Spleen (tissue), 13 donors: ENCODE measurements at places on chromosomes 7 and 10. TPM values are rescaled to one million over a fixed set of nuclear protein-coding genes. Genes with fewer than 3 reads are reported as not detected.

GRCh38 chr10:86376852-86377796, 10.5 kb upstream of the GRID1 start:
- peak; percentile 96 for DNase-seq

- peak; percentile 73 for DNase-seq
These were observed 9.7 kb upstream of the TTYH3 start for GRCh38 chr7:2621948-2622640.

- DNase-seq: peak; percentile 46
These were observed 1.0 kb upstream of the NOLC1 start for GRCh38 chr10:102150970-102151773.

DNA sequence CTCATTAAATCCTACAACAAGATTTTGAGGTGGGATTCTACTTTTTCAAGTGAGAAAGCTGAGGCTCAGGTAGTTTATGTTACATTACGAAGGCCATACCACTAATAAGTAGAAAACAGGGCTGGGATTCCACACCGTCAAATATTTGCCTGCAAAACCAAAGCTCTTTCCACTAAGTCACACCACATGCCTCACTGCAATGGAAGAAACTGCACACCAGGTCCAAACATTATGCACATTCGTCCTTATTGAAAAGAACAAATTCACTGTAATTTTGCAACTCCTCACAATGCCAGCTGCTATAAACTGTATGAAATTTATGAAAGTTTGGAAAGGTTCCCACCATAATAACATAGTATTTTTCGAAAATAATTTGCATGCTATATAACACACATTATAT, 66.5 kb downstream of the DGKB start:
- DNase-seq: no peak

DNA sequence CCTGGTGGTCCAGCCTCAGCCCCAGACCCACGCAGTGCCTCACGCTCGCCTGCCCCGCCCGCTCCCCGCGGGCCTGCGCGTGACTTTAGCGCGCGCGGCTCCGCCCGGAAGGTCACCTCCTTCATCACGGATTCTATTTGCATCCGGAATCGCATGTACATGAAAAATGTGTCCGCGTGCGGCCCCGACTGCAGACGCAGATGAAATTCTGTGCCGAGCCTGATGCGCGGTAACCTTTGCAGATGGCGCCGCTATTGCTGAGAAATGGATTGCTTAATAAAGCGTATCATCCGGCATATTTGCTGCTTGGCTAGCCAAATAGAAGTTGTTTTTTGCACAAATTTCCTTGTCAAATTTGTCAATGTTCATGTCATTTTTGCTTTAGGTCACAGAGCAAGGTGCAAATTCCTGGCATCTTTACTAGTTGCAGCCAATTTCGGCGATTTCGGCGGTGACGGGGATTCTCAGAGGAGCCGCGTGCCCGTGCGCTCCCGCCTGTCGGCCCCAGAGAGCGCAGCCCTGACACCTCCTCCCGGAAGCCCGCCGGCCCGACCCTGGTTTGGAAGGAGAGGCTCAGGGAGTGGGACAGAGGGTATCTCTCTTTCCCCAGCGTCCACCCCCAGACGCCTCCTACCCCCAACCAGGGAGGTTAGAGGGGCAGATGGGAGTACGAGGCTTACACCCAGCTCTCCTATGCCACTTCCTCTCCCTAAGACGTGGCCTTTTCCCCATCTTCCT, 85.9 kb upstream of the PAX2 start:
- DNase-seq: peak; percentile 64

GRCh38 chr7:121016966-121017365, 28.5 kb downstream of the CPED1 start:
- DNase-seq: no peak

DNA sequence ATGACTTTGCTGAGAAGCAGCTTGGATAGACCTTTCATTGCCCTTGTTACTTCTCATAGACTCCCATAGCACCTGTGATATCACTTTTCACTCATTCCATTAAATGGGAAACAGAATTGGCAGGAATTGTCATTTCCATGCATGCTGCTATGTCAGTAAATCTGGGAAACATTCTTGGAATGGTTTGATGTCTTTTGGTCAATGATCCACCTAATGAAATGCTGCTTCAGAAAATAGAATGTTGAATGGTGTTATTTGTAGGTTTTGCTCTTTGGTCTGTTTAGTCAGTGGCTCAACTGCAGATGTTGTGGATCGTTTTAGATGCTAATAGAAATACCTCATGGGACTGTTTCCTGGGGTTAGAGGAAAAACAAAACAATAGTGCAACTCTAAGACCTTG, 127.8 kb downstream of the PLPP4 start:
- DNase-seq: no peak

- no peak for DNase-seq
These were observed 51.9 kb downstream of the LAMB4 start for GRCh38 chr7:108078211-108078673.

DNA sequence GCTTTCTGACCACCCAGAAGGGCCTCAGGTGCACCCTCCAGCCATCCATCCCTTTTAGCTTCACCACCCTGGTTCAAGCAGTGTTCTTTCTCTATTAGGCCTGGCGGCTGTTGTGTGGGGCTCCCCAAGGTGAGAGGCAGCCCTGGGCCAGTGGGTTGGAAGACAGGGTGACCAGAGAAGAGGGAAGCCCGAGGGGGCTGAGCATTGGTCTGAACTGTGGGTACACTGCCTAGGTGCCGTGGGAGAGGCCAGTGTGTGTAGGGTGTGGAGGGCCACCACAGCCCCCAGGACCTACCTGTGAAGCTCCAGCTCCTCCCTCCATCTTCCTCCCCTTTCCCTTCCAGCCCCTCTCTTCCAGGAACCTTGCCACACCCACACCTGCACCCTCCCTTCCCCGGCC, 9.1 kb upstream of the MTPAP start:
- peak; percentile 61 for DNase-seq

DNA sequence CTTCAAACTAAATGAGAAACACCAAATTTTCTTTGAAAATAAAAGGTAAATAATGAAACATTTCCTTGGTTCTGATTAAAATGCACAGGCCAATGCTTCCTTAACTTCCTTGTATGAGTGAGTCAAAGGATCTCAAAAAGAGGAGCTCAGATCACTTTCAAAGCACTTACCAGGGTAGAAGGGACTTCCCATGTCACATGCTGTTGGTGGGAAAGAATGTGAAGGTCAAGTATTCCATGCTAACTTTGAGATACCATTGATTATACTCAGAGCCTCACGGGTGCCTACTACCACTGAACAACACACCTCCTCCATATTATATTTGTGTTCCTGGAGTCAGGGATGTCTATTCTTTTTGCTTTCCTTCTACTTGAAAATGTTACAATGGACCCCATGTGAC, 233.5 kb upstream of the KIAA1217 start:
- DNase-seq: no peak

DNA sequence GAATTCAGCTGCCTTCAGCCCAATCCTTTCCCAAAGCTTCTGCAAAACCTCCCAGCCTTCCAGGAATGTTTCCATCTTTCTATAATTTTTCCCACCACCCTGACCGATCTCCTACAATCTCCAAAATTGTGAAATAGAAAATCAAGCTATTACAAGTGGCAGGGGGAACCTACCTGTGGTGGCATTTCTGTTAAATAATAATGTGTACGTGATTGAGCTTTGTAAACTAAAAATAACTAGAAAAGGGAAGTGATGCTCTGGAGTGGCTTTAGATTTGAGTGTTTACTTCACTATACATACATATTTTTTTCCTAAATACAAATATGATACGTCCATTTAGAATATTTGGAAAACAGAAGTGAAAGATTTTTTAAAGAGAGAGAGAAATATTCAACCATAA, 593.6 kb downstream of the GRM8 start:
- no peak for DNase-seq

- DNase-seq: no peak
These were observed 63.9 kb upstream of the AHR start for GRCh38 chr7:17234398-17235031.

DNA sequence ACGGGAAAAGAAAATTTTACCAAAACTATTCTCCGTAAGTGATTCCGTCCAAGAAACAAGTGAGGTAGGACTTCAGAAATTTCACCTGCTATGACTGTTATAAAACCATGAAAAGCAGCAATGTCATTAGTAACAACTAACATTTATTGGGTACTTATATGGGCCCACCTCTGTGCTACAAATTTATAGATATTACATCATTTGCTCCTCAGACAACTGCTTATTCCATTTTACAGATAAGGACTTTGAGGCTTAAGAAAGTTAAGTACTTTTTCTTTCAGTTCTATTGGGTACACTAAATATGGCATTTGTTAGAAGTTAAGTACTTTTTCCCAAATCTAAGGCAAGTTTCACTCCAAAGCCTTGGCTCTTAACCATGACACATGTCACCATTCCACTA, 36.3 kb downstream of the HACD1 start:
- no peak for DNase-seq

DNA sequence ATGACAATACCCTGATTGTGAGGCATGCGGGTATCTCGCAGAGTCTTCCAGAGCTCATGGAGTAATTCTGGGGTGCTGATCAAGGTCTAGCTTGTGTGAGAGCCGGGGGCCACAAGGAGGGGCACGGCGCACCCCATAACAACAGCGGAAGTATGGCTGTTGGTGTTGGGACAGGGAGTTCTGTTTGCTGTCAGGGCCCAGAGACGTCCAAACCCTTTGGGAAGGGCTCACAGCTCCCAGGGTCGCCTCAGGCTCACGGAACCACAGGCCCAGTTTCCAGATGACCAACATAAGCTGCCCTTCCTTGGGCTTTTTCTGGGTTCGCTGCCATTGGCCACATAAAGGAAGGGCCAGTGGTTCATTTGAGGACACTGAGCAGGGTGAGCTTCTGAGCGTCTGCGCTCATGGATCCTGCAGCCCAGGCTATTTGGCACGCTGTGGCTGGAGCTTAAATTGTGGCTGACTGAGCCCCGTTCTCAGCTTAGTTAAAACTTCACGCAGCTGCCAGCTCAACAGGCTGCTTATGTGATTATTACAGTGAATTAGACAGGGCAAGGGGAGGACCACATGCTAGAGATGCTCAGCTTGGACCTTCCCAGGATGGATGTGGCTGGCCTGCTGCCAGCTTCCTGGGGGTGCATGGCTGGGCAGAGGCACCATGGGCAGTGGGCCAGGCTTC, 92.3 kb downstream of the DNAJB6 start:
- DNase-seq: peak; percentile 61

- DNase-seq: no peak
These were observed 177.1 kb upstream of the CSTF2T start for GRCh38 chr10:51876503-51876902.

DNA sequence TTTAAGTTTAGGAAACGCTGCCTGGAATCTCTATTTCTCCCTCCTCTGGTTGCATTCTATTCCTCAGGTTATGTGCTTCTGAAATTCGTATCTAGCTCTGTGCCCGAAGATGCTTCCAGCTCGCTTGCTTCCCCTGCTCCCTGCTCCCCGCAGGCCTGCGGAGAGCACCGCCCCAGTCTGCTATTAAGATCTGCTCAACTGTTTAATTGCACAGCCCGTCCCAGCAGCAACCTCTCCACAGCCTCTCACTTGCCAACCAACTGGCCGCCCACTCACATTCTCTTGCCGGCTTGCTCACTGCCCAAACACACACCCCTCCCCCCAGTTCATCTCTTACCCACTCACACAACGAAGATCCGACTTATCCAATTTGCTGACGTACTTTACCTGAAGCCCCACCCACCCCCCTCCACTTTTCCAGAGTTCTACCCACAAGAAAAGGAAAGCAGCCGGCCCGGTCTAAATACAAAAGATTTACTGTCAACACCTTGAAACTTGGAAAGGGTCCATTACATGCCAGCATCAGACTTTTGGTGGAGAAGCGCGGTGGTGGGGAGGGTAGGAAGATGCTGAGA, 167.3 kb upstream of the KLF14 start:
- no peak for DNase-seq

- no peak for DNase-seq
These were observed 329.4 kb downstream of the KCNMA1 start for GRCh38 chr10:77308084-77308732.

DNA sequence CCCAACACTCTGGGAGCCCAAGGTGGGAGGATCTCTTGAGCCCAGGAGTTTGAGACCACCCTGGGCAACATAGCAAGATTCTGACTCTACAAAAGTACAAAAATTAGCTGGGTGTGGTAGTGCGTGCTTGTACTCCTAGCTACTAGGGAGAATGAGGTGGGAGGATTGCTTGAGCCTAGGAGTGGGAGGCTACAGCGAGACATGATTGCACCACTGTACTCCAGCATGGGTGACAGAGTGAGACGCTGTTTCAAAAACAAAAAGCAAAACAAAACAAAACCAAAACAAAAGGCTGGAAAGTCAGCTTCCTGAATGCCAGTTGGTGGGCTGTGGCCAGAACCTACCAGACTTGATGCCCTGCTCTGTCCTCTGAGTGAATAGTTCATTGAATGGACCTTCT, 242.8 kb downstream of the PHTF2 start:
- no peak for DNase-seq

- DNase-seq: peak; percentile 86
These were observed 160.8 kb downstream of the SPAG6 start for GRCh38 chr10:22505911-22506685.

DNA sequence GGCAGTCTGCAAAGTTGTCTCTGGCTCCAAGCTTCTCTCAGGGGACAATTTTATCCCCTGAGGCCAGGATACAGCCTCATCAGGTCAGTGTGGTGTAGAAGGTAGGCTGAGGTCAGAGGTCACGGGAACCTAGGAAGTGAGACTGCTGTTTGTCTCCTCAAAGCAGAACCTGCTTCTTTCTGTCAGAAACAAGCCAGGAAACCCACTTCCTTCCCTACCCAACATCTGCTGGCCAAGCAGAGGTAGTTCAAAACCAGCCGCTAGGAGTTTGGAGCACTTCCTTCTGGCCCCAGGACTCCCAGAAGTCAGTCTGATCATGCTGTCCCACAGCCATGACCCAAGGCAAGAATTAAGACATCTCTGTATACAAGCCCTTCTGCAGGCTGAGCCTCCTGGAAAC, 12.2 kb downstream of the CLRN3 start:
- no peak for DNase-seq

- DNase-seq: peak; percentile 86
These were observed 50.9 kb downstream of the INPP5A start for GRCh38 chr10:132588301-132589013.

C10orf95 gene
- 0.33 TPM for total RNA-seq

GNG11 gene
- 19.4 TPM for total RNA-seq

ADRA2A gene
- 8.6 TPM for total RNA-seq

JAZF1 gene
- total RNA-seq: 26.5 TPM

UCMA gene
- total RNA-seq: not detected

PGAM1 gene
- 203 TPM for total RNA-seq

SRGN gene
- 527 TPM for total RNA-seq

TMEM26 gene
- total RNA-seq: 30.9 TPM

OR2A12 gene
- not detected for total RNA-seq

RINT1 gene
- total RNA-seq: 25.5 TPM

HOXA3 gene
- 1.9 TPM for total RNA-seq

C1QL3 gene
- total RNA-seq: not detected
